Adipocyte (in vitro differentiated cells): ENCODE measurements at places on chromosomes 1 and 21.
A peak's percentile ranks its signal among the peaks of the same experiment; 100 is the strongest.

DNA sequence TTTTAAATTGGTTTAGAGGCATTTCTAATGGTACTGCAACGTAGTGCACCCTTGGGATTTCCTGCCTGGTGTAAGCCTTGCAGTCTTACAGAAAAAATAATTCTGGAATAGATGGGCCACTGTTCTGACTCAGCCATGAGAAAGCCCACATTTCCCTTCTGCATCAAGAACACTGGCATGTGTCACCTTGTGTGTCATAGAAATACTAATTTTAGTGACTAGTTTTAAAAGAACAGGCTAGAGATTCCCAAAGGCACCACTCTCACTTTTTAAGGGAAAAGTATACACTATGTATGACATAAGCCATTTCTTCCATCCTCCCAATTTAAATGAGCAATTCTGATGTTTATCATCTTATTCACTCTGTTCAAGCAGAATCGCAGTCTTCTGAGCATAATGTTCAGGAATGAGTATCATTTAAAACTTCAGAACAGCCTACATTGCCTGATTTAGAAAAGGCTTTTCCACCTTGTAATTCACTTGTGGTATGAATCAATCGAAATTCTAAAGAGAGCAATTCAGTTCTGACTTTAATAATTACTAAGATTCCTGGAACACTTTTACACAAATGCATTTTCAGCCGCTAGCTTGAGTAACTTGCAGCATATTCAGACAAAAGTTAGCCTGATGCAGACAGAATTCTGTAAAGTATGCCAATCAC is 18.8 kb downstream of the RGS13 start:
- peak; percentile 36 for DNase-seq

GRCh38 chr1:198056255-198056654 is 100.5 kb upstream of the NEK7 start:
- no peak for DNase-seq

DNA sequence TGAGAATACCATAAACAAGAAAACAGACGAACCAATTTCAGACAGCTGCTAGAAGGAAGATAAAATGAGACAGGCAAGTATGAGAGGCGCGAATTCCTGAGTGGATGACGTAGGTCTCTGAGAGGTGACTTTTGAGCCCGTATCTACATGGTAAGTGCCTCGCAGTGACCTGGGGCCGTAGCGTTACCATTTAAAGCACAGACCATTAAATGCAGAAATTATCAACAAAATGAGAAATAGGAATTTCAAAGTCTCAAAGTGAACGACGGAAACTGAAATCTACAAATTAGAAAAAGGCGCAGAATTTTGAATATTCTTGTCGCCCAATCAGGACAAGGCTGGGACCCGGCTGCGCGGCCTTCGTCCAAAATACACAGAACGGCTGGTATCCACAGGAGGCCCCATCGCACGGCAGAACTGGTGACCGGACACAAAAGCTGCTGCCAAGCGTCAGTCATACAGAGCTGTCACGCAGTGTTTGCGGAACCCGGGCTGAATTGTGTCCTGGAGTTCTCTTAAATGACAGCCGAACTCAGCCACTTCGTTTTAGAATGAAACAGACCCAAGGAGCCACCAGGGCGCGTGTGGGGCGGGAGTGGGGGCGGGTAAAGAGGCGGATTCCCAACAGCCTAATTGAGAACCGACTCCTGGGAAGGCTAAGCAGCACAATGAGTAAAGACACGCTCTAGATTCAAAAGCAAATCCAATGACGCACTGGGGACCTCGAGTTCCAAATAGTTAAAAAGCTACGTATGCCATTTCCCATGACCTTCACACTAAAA is 13.8 kb upstream of the BOLA1 start:
- DNase-seq: peak; percentile 96

- no peak for DNase-seq
Measured at GRCh38 chr21:40057331-40057730, 190.1 kb downstream of the PCP4 start.

GRCh38 chr1:12407050-12407961 is 177.5 kb downstream of the VPS13D start:
- DNase-seq: peak; percentile 69

- no peak for DNase-seq
Measured at GRCh38 chr1:167790117-167790516, 68.3 kb downstream of the MPZL1 start.

GRCh38 chr21:33116676-33117075 is 46.7 kb downstream of the OLIG1 start:
- DNase-seq: no peak

DNA sequence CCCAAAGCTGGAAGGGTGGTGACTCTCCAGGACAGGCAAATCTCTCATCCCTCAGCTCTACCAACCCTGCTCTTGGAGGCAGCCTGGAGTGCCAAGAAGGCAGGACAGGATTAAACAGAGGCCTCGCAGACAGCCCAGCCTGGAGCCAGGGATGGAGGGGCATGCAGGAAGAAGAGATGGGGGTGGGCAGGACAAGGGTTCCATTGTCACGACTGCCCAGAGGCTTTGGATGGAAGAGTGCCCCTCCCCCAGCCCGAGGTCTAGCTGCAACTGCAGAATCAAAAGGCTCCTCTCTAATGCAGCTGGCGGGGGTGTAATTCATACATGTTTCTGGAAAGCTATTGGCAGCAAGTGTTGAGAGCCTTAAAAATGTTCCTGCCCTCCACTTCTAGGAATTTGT is 8.8 kb downstream of the RAB7B start:
- no peak for DNase-seq

DNA sequence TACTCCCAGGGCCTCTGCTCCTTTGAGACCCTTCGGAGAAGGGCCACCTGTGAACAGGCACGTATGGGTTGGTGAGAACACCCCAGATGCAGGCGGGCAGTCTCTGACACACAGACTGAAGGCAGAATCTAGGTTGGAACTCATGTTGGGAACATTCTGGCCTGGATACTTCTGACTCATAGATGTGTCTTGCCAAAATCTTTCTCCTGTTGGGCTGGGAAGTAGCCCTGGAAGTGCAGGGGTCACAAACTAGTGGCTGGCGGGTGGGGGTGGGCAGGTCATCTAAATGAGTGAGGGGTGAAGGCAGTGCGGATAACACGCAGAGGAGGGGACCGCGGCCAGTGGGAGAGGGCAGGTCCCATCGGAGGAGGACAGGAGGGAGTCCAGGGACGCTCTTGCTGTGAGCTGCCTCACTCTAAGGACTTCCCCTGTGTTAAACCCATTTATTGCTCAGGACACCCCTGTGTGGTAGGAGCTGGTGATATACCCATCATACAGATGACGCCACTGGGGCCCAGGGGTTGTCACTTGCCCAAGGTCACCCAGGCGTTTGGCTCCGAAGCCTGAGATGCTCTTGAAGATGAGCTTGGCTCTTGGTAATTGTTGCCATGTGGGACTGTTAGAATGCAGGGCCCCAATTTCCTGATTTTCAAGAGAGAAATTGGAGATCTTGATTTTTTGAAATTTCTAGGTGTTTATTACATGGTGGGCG is 181.0 kb downstream of the PTPRU start:
- DNase-seq: peak; percentile 39

GRCh38 chr1:173527151-173527826 is 50.2 kb downstream of the PRDX6 start:
- DNase-seq: peak; percentile 48

DNA sequence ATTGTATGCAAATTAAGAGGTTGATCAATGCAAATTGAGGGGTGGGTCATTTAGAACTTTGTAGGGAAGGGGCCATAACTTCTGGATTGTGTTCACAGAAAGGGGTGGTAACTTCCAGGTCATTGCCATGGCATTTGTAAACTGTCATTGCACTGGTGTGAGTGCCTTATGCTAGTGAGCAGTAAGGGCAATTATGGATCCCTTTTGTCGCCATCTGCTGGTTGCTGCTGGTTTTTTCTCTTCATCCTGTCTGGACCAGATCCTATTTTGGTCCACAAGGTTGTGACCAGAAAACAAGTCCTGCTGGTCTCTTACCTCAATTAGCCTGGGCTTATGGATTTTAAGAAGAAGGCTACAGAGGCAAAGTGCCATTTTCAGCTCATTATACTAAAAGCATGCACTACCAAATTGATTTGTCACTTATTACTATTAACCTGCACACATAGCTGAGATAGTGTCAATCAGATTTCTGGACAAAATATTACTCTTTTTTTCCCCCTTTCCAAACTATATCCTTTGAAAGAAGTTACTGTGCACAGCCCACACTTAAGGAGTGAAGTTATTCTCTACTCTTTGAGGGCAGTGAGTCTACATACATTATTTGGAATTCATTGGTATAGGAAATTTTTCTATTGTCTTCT is 196.2 kb downstream of the ZC3H11B start:
- DNase-seq: peak; percentile 75

GRCh38 chr1:206770531-206771337 is at the start of gene IL19:
Gene IL19 (plus strand): TSS chr1:206770773. CDS start chr1:206836663, 65,890 bp downstream.
- DNase-seq: no peak

GRCh38 chr1:208131621-208132286 is 112.4 kb downstream of the PLXNA2 start:
- DNase-seq: no peak

DNA sequence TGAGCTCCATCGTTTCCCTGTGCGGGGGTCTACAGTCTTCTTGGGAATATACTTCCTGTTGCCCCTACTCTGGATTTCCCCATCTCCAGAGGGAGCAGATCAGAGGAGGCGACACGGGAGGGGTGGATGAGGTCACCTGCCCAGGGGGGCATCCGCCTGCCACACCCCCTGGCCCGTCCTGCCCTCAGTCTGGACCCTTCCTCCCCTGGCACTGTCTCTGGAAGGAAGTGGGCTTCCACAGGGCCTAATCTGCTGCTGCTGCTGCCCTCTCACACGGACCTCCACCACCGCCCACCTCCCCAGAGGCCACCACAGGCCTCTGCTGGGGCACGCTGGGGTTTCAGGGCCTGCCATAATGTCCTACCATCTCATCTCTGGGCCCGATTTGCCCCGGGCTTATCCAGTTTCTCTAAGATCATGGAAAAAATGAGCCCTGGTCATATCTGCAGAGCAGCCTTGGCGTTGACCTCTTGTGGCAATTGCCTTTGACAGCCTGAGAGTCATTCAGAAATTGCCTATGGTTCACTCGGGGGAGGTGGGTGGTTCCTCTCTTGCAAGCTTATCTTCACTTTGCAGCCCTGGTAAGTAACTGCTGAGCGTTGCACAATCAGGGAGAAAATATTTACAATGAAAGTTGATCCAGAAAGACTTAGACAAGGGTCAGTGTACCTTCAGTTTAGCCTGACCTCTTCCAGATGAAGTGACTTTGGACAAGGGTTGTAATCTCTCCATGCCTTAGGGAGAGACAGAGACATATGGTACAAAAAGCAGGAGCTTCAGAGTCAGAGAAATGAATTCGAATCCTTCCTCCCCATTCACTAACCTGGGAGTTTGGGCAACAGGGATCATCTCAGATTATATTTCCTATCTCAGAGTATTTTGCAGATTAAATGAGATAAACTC is 252.4 kb downstream of the TOMM20 start:
- peak; percentile 77 for DNase-seq

DNA sequence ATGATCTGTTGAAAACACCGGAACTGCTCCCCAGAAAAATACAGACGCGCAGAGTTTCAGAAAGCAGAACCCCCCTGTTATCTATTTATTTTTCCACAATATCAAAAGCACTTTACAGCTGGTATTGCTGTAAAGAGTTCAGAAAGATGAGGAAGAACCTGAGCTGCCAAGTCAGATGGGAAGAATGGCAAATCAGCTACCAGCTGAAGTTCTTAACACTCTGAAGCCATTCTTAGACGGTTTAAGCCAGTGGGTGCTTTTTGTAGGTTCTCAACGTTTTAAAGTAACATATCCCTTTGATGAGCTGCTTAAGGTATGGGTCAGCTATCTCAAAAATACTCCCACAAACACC is 714 bp upstream of the AKIRIN1 start:
- peak; percentile 43 for DNase-seq

DNA sequence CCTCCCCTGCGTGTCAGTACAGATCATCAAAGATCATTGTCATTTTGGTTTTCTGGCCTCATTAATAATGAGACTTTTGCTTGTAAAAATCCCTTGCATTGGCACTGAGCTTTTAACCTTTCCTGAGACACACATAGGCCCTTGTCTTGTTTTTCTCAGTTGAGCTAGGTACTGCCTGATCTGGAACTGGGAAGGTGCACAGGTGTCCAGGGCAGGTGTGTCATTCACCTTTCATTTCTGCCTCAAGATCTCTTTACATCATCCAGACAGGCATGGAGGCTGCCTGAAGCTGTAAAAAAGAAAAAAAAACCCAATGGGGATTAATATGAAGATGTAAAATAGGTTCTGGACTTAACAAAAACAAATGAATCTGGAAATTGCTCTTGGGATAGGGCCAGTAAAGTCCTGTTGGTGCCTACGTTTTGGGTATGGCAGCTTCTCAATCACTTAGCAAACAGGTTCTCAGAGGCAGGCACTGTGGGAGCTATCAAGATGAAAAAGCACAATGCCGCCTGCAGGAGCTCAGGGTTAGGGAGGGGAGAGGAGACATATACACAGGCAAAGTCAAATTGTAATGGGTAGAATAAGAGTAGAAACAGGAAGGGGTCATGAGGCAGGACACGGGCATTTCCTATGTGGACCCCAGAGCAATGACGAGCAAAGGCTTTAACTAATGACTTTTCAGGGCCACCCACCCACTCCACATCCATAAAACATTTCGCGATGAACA is 1.0 kb upstream of the KCNC4 start:
- no peak for DNase-seq

DNA sequence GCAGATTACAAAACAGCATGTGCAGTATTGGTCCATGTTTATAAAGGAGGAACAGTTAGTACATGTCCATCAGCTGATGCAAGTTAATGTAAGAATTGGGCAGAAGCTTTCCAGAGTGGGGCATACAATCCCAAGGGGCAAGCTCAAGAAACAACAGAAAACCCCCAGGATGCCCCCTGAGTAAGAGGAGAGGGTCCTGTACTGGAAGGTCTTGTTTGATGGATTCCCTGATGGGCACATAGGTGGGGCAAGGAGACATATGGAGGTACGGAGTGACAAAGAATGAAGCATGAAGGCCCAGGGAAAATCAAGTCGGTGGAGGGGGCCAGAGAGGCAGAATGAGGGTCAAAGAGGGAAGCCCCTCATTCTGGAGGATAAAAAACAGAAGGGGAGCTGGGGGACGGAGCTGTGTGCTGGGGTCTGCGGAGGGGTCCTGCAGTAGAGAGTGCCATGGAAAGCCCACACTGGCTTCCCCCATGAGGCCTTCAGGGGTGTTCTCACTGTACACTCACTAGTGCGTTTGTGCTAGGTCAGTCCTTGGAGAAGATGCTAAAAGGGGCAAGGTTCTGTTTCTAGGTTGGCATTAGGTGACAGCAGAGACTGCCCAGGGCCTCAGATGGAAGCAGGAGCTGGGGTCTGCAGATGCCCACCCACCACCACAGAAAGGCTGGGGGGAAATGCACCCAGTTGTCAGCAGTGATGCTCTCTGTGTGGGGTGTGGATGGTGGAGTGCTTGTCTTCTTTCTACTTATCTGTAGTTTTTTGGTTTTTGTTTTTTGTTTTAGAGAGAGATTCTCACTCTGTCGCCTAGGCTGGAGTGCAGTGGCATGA is 12.5 kb upstream of the MATN1 start:
- DNase-seq: peak; percentile 42
